ENCODE measurements at places on chromosomes 4 and X.

DNA sequence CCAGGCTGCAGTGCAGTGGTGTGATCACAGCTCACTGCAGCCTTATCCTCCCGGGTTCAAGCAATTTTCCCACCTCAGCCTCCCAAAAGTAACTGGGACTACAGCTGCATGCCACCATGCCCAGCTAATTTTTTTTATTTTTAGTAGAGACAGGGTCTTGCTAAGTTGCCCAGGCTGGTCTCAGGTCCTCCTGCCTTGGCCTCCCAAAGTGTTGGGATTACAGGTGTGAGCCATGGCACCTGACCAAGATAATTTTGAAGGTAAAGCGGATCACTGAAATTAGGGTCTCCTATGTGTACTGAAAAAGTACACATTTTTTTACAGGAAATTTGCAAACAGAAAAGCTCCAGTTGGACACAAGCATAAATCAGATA lies 4.8 kb downstream of the SAT1 start:
- DNase-seq: no peak

DNA sequence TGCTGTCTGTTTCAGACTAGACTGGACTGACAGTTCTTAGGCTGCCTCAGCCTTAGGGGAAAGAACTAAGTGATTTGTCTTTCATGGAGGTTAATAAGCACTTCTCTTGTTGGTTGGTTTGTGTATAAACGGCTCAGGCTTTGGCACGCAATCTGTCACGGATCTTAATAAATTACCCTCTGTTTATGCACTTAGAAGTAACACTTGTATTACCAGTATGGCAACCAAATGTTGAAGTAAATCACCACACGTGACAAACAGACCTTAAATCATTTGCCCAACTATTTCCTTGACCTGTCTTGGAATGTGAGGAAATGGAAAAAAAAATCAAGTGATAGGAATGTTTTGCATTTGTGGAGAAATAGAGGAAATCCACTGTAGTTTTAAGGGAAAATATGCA lies 69.9 kb downstream of the TEX13A start:
- no peak for DNase-seq

DNA sequence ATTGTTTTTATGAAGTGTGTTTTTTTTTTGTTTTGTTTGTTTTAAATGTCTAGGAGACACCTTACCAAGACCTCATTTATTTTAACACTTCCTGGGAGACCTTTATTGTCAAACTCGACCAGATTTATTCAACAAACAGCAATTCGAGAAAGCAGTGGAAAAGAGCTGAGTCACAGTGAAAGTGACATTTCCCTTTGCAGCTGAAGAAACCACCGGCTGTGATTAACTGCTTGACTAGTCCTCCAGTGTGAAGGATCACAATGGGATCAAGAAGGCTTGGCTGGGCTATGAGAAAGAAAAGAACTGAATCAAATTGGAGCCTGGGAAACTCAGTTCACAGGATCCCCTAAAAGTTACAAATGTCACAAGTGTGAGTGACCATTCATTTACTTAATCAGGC lies 11.9 kb upstream of the ADH7 start:
- no peak for DNase-seq

GRCh38 chr4:187304133-187304532 lies 580.5 kb upstream of the FAT1 start:
- DNase-seq: no peak

GRCh38 chr4:6236816-6237390 lies 32.7 kb upstream of the WFS1 start:
- no peak for DNase-seq

DNA sequence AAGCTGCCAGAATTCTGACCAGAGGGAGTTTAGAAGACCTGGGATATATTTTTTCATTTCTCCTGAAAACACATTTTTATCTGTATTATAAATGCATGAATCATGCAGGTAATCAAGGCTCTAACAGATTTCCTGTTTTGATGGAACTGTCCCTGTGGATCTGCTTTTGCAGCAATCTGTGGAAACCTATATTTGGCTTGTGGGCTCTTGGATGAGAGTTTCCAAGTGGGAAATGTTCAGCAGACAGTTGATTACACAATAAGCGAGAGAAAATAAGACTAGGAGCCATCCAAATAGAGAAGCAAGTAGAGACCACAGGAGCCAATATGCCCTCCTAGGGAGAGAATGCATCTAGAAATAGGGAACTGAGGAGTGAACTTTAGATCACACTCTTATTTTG lies 105.0 kb downstream of the NDST3 start:
- DNase-seq: no peak

GRCh38 chr4:109424093-109424841 lies 9.3 kb upstream of the SEC24B start:
- no peak for DNase-seq

GRCh38 chr4:8778291-8778690 lies 93.3 kb downstream of the HMX1 start:
- no peak for DNase-seq

GRCh38 chr4:2839060-2839459 lies 4.6 kb upstream of the ADD1 start:
- DNase-seq: no peak
